ENCODE measurements at places on chromosomes 3 and 15.

- no peak for DNase-seq
Measured at GRCh38 chr3:36905545-36905944, 39.3 kb downstream of the TRANK1 start.

DNA sequence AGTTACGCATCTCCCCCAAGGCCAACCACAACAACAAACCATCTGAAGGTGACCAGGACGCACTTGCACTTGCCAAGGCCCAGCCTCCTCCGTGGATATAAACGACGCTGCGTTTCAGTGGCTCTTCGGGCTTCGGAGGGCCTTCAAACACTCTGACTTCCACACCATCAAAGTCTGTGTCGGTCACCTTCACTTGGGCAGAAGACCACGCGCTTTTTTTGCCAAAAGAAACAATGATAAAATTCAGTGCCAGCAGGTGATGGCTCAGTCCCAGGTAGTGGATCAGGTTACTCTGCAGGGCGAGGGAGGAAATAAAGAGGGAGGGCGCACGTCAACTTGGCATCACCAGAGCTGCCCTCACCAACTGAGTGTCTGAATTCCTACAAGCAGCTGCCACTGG is 63.0 kb downstream of the NCEH1 start:
- DNase-seq = no peak

- no peak for DNase-seq
Measured at GRCh38 chr3:37477711-37478487, 303.5 kb upstream of the LRRFIP2 start.

GRCh38 chr3:50184242-50184978 is 7.0 kb upstream of the GNAT1 start:
- DNase-seq = no peak

- DNase-seq = no peak
Measured at GRCh38 chr3:13825311-13825579, 54.6 kb downstream of the WNT7A start.

DNA sequence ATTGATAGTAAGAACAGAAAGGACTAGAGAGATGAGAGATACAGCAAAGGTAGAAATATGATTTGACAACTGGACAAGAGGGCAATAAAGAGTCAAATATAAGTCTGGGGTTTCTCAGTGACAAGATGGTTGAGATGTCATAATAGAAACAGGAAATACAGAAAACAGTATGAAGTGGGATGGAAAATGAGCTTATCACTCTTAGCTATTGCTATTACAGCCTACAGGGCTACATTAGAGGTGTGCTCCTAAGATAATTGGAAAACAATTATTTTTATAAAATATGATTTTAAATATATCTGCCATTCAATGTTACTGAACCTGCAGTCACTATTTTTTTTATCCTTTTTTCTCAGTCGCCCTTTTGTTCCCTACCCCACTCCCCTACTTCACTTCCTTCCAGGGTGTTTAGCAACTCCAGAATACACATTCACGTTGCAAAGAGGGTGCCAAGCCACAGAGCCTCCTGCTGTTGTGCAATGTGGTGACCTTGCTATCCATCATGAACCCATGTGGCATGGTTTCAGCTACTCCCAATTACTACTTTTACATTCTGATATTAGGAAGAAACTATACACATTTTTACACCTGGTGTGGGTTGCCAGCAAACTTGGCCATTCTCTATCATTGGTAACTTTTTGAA is 6.0 kb downstream of the NRG4 start:
- DNase-seq = no peak

GRCh38 chr3:46660543-46661523 is 32.6 kb downstream of the ALS2CL start:
- peak; percentile 27 for DNase-seq

GRCh38 chr15:73683257-73683776 is 866 bp upstream of the CD276 start:
- DNase-seq = peak; percentile 83

DNA sequence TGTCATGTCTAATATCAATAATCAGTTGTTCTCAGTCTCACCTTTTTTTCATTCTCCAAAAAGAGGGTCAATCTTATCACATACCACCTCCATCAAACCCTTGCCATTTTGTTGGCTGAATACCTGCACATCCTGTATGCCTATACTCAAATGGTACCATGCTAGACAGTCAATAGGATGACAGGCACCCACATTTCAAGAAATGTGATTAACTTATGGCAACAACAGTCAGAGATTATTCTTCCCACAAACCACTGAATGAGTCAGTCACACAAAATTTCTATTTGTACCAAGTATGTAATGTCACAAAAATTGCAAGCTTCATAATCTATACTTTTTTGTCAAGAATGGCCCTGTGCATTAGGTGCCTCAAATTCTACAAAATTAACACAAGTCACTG is 5.1 kb upstream of the SLC27A2 start:
- no peak for DNase-seq

GRCh38 chr15:81313686-81314085 is 10.3 kb downstream of the STARD5 start:
- no peak for DNase-seq

GRCh38 chr3:80559701-80560100 is 791.9 kb upstream of the ROBO1 start:
- no peak for DNase-seq

- no peak for DNase-seq
Measured at GRCh38 chr15:33975022-33975565, 6.8 kb downstream of the CHRM5 start.

DNA sequence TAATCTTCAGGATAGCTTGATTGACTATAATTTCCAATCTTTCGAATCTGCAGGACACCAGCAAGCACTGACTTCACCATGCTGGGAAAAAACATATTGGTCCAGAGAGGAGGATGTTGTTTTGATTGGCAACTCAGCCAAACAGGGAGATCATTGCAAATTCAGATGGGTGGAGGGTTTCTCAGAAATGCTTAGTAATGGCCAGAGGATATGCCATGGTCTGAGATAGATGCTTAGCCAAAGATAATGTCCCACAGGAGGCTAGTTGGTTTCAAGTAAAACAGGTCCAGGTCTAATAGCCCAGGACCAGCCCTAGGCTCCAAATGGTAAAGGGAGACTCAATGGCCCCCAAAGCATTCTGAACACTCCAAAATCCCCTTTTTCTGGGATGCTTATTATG is 46.7 kb upstream of the CCDC80 start:
- no peak for DNase-seq

- DNase-seq = no peak
Measured at GRCh38 chr3:175001091-175001490, 142.0 kb downstream of the NAALADL2 start.

DNA sequence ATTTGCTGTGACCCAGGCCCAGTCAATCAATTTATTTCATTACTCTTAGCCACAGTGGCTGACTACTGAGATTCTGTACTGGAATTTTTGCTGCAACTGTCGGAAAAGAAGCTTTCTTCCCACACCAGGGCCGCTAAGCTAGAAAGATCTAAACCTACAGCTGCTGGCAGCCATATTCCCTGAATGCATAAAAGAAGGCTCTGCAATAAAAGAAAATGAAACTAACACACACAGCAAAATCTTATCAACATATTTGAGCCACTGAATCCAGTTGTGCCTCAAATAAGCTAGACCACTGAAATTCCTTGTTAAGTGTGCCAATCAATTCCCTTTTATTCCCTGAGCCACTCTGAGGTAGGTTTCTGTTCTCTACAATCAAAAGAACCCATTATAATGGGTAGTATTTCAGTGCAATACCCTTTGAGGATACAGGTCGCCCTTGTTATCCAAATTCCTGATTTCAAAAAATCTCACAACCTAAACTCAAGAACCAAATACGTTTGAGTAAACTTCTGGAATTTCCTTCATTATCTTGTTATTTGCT is 60.3 kb downstream of the MYO9A start:
- no peak for DNase-seq

DNA sequence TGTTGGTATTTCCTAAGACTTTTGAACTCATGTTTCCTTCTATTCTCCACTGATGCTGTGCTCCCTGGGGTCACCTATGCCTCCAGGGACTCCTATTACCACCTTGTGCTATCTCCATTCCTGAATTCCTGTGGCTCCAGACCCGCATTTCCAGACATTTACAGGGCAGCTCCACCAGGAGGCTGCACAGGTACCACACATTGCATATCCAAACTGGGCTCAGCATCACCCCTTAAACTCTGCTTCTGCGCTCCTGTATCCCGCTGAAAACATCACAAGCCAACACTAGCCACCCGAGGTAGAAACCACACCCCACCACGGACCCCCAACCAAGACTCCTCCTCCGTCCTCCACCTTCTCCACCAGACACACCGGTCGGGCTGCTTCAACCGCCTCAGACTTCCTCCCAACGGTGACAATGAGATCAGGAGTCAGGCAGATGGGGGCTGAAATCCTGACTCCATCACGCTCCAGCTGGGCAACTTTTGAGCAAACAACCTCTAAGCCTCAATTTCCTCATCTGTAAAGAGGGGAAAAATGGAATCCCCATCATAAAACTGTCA is 10.4 kb downstream of the TNK2 start:
- peak; percentile 33 for DNase-seq

DNA sequence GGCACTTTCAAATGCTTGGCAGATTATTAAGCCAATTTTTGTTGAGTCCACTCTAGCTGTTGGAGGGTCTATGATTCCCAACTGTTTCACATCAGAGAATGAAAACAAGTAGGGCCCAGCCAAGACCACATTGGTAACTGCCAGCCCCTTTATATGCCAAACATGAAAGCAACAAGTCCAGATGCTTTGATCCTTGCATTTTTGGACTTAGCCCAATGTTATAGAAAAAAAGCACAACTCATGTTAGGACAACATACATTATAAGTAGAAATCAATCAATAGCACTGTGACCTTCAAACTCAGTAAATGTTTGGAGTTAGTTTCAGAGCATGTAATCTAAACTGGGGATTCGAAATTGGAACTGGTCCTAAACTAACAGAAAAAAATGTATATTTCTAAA is 674.7 kb downstream of the MECOM start:
- no peak for DNase-seq

DNA sequence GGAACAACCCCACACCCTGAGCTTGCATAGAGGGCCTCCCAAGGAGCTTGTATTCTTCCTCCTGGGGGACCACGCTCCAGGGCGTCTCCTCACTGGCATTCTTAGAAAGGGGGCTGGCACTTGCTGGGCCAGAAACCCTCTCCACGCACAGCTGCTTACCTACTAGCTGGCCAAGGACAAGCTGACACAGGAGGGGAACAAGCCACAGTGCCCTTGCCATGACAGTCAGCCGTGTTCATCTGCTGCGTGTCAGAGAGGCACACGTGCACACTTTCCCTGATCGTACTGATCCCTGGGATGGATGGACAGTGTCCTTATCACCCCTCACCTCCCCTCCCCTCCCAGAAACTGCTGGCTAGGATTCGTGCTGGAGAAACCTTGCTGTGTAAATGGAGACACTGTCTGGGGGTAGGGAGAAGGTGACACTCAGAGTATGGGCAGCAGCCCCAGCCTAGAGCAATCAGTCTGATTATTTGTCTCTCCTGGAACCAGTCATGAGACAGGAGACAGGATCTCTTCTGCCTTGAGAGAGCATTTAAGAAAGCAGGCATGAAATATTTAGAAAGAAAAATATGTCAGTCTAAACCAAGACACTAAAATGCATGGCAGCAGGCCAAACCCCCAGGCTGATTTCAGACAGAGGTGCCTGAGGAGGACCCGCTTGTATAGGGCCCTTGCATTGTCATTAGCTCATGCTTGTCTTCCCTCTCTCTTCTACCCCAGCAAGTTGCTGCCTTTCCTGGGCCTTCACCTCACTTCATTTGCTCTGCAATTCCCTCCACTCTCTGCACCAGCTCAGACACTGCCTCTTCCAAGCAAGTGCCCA is 311.8 kb upstream of the TRIM42 start:
- peak; percentile 8 for DNase-seq

DNA sequence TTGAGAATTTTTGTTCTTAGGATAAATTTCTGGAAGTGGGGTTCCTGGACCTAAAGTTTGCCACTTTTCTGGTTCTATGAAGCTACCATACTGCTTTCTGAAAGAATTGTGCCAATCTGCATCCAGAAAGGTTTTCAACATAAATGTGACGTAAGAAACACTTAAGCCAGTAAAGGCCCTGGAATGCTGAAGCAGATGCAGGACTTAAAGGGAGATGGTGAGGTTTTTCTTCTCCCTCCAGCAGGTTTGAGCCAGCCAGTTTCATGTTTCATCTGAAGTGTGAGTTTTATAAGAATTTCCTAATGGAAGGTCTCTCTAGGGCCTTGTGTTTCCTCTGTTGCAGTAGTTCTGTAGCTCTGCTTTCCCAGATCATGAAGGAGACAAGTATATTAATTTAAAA is 33.1 kb downstream of the ZNF592 start:
- no peak for DNase-seq

DNA sequence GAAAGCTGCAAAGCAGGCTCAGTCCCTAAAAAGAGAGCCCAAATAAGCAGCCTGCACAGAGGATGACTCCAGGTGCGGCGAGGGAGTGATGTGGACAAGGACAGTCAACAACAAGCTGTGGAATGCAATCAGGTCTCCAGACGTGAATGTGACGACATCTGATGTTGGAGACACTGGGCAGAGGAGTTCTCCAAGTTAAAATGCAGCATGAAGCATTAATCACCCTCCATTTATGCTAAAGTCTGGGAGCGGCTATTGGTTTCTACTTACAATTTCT is 316.7 kb downstream of the FGF12 start:
- DNase-seq = no peak

- DNase-seq = peak; percentile 67
Measured at GRCh38 chr3:71398157-71398836, 185.2 kb downstream of the FOXP1 start.

- DNase-seq = no peak
Measured at GRCh38 chr3:134086616-134087015, 56.9 kb upstream of the SLCO2A1 start.

- DNase-seq = no peak
Measured at GRCh38 chr15:71914092-71914491, 103.7 kb downstream of the NR2E3 start.

- DNase-seq = no peak
Measured at GRCh38 chr15:56741541-56741940, 8.2 kb upstream of the ZNF280D start.

DNA sequence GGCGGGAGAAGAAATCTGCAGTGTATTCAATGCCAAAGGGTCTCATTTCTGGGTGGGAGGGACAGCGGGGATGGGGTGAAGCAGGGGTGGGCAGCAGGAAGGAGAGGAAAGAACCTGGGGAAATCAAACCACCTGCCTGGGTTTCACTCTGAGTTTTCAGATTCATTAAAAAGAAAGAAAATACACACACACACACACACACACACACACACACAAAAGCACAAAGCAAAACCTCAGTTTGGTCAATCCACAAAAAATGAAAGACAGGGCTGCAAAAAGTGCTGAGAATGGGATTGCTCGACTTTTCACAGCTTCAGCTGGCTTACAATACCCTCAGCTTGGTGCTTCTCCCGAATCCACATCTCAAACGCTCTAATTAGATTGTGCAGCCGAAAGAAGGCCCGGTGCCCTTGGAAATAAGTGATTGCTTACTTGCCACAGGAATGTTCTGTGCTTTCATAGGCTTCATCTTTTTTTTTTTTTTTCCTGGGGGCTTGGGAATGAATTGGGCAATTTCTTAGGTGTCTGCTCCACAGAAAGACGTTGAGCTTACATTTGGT is 370.5 kb downstream of the RORA start:
- no peak for DNase-seq

DNA sequence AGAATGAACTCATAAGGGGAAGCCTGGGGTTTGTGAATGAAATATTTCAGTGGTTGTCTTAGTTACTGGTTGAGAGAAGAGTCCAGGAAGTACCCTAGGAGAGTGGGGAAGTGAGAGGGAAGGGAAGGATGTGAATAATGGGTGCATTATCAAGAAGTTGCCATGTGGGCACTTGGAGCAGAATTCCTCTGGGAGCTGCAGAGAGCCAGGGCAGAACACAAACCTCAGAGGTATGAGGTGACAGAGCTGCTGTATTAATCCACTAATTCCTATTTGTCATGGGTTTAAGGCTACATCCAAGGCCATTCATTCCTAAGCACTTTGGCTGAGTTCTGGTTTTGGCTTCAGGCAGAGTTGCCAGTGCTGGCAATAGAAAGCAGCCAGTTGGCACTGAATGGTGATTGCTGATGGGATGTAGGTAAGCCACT is 29.0 kb downstream of the NDUFB4 start:
- DNase-seq = no peak
